Karpas-422 (cell line): ENCODE measurements at places on chromosomes 7 and 10. TPM values are rescaled to one million over a fixed set of nuclear protein-coding genes. Genes with fewer than 3 reads are reported as not detected.

HMX2 gene
- total RNA-seq: not detected in 2 replicates

INHBA gene
- total RNA-seq: not detected in 2 replicates

GRCh38 chr10:89611282-89611681, 33.8 kb downstream of the PANK1 start:
- no peaks in the 10 kb centered on the region for H3K4me1 ChIP-seq
- no peak for DNase-seq
- H3K4me3 ChIP-seq: no peak overlapping the region

GRCh38 chr7:106583706-106584690, 77.0 kb downstream of the CCDC71L start:
- no peak overlapping the region for H3K4me3 ChIP-seq
- no peaks in the 10 kb centered on the region for H3K36me3 ChIP-seq
- H3K27me3 ChIP-seq: no peaks in the 10 kb centered on the region
- H3K27ac ChIP-seq: no peak overlapping the region

GRCh38 chr7:151123158-151123821, 37.0 kb downstream of the AGAP3 start:
- no peak overlapping the region for H3K27ac ChIP-seq
- no peak for DNase-seq
- H3K36me3 ChIP-seq: no peaks in the 10 kb centered on the region
